ENCODE measurements at places on chromosomes 2 and 18.

DNA sequence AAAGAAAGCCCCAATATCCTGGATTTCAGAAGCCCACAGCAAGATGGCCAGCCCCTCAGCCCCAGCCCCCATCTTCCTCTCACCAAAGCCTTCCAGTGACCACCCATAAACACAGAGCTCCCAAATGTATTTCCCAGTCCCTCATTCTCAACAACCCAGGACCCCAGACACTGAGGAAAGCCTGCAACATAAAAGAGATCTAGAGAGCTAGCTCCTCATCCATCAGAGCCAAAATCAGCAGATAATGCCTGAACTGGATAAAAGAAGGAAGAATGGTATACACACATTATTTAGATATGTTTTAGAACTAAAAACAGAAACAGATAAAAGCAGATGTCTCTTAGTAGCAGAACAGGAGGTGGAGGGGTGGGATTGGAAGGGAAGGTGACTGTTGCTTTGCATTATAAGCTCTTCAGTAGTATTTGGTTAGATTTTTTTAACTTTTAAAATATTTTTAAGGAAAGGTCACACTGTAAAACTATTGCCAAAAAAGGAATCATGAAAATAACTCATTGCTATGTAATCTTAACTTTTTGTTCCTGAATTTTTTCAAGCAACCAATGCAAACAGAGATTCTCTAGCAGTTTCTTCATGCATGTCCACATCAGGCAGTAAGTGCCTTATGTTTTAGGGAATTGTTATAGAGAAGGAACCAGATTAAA, 144.2 kb upstream of the PKDCC start:
- no peak for DNase-seq

DNA sequence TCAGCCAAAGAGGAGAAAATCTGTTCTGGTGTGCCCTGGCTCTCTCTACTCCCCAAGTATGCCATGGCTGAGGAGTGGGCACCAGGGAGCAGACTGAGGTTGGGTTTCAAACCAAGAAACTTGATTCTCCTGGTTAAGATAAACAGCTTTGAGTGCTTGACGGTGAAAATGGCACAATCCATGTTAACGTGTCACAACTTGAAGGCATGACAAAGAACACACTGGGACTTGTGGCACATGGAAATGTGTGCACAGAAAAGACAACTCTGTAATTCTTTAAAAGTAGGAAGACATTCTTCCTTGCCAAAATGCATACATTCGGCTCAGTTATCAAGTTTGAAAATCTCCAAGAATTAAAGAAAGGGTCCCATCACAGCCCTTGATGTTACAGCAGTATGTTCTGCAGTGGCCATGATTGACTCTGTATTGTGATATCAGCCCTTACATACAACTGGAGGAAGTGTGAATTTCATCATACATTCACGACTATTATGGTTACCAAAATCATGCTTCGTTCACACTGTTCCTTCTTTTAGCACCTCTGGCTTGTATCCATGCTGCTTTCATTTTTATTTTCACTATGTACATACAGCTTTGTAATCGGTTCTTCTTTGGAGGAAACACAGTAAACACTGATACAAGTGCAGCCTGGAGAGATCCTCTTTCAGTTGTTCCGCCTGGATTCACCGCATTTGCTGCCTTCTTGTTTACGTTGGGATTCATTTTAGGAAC, 15.6 kb upstream of the ACTG2 start:
- DNase-seq: no peak

- no peak for DNase-seq
Observed at GRCh38 chr2:144421606-144422510, 98.1 kb downstream of the ZEB2 start.

DNA sequence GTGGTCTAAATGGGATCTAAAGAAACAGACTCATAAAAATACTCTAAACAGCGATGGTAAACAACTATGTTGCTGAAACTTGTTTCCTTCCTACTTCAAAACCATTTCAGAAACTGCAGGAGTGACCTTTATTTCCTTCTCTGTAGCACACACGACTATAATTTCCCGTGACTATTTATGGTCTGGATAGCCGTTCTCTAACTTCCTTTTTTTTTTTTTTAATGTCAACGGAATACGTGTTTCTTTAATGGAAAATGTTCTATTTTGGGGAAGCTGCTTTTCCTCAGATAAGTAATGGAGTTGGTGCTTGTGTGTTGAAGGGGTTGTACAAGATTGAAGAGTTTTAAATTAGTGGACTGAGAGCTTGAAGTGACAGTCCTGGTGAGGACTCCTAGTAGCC, 224.1 kb downstream of the PHLPP1 start:
- DNase-seq: no peak

GRCh38 chr2:23002234-23002633, 382.7 kb upstream of the KLHL29 start:
- no peak for DNase-seq

DNA sequence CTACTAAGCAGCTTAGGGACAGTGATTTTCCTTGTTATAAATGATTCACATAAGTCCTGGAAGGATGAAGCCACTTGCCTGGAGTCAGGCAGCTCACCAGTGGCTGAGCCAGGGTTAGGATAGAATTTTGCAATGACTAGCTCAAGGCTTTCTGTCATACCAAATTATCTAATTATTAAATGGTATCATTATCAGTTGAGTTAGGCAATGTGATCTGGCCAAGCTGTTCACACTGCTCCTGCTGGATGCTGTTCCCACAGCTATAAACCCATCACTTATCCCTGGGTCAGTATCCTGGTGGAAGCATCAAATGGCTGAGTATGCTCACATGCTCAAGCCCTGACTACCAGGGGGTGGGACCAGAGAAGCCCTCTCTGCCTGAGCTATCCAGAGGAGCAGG, 235.2 kb downstream of the MTX2 start:
- no peak for DNase-seq

- no peak for DNase-seq
Observed at GRCh38 chr2:232416521-232417470, 10.2 kb downstream of the ALPG start.

- DNase-seq: peak; percentile 76
Observed at GRCh38 chr2:26723991-26724750, 31.6 kb downstream of the KCNK3 start.

GRCh38 chr2:142997231-142997630, 119.8 kb downstream of the KYNU start:
- DNase-seq: peak; percentile 30

DNA sequence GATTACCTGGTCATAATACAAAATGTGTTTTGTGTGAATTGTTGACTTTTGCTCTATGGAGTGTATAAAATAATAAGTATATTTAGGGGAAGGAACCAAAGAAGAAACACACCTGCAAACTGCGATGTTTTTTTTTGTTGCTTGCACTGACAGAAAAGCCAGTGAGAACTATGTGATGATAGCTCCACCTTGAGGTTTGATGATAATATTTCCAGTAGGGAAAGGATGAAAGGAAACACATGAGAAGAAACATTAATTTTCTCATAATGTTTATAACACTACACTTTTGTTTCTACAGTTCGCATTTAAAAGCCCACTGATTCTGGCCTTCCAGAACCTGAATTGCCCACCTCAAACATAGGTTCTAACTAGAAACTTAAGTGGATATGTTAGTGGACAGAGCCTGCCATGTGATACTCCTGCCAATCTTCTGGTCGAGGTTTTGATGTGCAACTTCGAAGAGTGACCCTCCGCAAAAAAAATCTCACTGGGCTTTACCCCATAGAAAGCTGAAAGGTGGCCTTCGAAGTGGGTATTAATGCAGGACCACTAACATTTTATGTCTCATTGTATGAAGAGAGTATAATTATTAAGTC, 476.4 kb upstream of the SPHKAP start:
- DNase-seq: peak; percentile 48

DNA sequence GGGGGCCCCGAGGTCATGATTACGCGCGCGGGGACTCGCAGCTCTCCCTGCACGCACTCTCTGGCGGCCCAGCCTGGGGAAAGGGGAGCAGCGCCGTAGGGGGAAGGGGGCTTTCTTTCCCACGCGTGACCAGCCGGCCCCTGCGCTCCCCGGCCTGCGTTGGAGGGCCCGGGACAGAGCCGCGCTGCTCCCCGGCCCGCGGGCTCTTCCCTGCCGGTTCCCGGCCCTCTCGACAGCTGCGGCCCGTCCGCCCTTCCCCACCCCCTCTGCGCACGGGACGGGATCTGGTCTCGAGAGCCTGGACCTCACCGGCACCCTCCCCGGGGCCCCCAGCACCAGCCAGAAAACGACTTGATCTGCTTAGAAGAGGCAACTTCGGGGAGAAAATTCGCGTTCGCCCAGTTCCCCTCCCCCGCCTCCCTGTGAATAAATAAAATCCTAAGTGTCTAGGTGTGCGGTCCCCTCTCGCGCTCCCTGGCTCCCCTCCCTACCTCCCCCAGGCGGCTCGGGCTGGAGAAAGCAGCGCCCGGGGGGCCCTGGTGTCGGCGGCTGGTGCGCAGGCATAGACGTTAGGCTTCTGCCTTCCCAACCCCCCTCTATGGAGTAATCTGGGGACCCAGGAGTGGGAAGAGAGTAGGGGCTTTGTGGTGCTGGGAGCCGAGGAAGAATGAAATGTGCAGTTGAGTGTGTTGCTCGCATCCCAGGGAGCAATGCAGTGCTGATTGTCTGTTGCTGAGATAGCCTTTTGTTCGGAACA, 803 bp upstream of the FIGN start:
- DNase-seq: peak; percentile 48

DNA sequence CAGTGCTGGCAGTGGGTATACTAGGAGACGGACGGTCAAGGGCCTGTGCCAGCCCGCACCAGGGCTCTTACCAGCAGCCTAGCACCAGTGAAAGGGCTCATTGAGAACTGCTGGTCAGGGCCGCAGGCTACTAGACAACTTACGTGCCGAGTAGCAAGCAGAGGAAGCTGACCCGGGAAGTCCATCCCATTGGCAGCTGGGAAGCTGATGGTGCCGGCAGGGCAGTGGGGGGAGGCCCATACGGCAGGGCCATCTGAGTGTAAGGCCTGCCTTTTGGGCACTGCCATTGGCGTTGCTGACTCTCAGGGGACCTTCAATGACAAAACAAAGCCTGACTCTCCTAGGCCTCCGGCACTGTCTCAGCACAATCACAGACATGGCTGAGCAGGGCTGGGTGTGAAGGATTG, 20.6 kb downstream of the EFR3B start:
- no peak for DNase-seq

- DNase-seq: no peak
Observed at GRCh38 chr18:49862656-49863385, 49.5 kb upstream of the ACAA2 start.

- no peak for DNase-seq
Observed at GRCh38 chr2:15619076-15619475, 27.4 kb downstream of the DDX1 start.

DNA sequence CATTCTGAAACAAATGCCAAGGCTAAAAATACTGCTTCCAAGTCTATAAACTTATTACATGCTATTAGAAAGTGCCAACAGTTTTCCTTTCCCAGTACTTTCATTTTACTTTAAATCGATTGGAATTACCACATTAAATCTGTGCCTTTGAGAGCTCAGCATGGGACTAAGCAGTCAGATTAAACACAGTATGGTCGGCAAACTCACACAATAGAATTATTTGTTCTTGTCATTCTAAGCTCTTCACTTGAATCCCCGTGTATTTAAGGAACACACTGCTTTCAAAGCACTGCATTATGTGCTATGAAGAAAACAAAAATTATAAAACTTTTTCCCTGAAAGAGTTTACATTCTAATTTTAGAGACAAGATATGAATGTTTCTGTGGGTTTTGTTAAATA, 444.4 kb upstream of the SLC39A10 start:
- no peak for DNase-seq

GRCh38 chr2:57209799-57210198, 836.8 kb upstream of the VRK2 start:
- DNase-seq: no peak

DNA sequence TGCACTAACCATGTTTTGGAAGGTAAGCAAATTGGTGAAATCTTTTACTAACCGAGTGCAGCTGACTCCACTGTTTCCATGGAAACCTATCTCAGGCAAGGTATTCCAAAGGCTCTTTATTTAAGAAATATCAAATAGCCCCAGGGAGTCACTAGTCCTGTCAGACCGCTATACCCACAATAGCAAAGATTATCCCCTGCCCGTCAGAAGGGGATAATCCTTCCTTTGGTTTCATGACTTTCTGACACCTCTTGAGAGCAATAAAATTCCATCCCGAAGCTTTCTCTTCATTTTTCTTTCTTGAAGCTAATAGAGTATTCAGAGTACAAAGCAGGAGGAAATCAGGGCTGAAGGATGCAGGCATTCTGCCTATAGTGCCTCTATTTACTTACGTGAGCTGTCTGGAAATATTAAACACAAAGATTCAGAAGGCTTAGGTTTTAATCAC, 34.7 kb upstream of the MAP2 start:
- DNase-seq: no peak

DNA sequence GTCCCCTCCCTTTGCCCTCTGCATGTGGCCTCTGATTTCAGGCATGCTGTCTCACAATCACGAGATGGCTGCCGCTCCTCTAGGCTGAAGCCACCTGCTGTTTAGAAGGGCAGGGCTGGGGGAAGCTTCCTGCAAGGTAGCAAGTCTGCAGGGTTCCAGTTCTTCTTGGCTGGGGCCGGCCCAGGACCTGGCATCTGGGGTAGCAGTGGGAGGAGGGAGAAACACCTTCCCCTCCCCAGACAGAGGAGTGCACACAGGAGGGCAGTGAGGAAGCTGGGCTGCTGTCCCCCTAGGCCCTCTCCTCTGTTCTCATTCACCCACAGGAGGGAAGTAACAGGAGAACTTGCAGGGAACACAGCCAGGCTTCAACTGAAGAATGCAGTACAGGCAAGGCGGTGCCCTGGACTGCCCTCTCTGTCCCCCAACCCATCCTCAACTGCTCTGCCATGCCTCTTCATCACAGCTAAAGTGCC, 345.9 kb upstream of the HS6ST1 start:
- DNase-seq: peak; percentile 14

- DNase-seq: no peak
Observed at GRCh38 chr18:51059969-51060368, 30.0 kb downstream of the SMAD4 start.

DNA sequence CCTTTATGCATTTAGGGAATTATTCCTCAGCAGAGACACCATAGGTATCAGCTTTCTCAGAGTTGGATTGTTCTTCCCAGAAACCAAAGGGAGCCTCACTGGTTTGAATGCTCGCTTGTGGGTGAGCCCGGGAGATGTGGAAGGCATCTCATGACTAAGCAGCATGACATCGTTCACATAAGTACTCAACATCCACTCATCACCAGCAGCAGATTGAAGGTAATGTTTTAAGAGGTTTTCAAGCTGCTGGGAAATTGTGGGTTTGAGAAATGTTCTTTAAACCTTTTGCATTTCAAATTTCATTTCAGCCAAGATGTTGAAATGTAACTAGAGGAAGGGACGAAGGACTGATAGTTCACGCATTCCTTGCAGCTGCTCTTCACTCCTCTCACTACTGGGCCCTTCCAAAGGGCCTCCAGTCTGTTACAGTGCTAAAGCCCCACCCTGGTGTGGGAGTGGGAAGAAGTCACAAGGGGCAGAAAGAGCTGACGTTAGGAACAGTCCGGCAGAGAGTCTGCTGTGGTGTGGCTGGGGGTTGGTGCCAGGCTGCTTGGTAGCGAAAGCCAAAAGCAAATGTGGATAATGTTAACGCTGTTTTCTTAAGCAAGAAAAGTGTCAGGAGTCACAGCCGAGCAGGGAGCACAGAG, 324.5 kb upstream of the EPHA4 start:
- DNase-seq: peak; percentile 85

All from astrocyte of the spinal cord (primary cell).